Stimulated activated CD8-positive, alpha-beta memory T cell treated with anti-CD3 and anti-CD28 coated beads, Interleukin-12 subunit alpha, Interleukin-12 subunit beta, amount 100 ng/mL, for 4 hours (primary cell): ENCODE measurements at places on chromosomes 11 and 22.
A peak's percentile ranks its signal among the peaks of the same experiment; 100 is the strongest.

DNA sequence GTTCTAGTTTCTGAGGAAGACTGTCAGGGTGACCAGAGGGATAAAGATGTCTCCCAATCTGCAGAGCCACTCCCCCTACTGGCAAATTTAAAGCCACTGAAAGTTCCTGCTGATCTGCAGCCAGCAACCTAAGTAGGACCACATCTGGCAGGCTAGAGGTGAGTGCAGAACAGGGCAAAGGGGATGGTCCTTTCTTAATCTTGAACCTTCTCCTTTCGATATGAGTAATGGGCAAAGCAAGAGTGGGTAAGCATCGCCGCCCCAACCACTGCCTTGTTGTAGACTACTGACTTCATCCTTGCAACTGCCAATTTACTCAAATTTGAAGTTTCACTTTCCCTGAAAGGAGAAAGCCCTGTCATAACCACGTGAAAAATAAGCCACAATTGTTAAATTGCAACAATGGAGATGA lies 30.7 kb downstream of the SCUBE2 start:
- DNase-seq: no peak

DNA sequence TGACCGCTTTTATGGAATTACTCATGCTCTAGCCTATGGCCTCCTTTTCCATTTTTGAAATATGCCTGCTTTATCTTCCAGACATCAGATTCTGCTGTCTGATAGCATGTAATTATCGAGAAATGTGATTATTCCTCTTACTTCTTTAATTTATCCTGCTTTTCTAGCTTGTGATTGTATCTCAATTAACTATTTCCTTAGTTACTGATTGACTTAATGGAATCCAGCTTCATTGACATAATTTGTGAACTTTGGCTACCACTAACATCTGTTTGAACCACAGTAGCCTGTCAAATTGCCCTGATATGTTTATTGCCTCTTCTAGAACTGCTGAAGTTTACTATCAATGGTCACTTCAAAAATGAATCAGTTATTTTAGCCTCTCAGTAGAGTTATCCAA lies 25.5 kb upstream of the PDE3B start:
- no peak for DNase-seq

GRCh38 chr11:64539711-64540427 lies 51.2 kb upstream of the SLC22A12 start:
- DNase-seq: no peak

- no peak for DNase-seq
These were observed 57.6 kb upstream of the BLID start for GRCh38 chr11:122173587-122173986.

DNA sequence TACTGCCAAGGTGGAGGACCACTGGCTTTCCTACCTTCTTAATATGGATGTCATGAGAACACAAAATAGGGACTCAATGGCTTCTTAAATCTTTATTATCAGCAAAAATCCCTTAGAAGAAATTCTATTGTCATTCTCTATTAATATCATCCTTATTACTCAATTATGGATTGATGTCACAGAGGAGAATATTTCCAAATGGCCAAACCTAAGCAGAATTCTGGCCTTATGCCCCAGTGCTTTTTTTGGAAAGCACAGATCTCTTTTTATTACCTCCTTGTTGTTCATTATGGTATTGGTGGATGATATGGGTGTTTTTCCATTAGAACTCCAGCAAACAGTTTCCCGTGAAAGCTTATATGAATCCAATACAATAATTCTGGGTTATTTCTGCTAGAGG lies 9.9 kb downstream of the CRTAM start:
- DNase-seq: no peak

GRCh38 chr11:46249938-46250744 lies 27.3 kb upstream of the CREB3L1 start:
- DNase-seq: no peak

DNA sequence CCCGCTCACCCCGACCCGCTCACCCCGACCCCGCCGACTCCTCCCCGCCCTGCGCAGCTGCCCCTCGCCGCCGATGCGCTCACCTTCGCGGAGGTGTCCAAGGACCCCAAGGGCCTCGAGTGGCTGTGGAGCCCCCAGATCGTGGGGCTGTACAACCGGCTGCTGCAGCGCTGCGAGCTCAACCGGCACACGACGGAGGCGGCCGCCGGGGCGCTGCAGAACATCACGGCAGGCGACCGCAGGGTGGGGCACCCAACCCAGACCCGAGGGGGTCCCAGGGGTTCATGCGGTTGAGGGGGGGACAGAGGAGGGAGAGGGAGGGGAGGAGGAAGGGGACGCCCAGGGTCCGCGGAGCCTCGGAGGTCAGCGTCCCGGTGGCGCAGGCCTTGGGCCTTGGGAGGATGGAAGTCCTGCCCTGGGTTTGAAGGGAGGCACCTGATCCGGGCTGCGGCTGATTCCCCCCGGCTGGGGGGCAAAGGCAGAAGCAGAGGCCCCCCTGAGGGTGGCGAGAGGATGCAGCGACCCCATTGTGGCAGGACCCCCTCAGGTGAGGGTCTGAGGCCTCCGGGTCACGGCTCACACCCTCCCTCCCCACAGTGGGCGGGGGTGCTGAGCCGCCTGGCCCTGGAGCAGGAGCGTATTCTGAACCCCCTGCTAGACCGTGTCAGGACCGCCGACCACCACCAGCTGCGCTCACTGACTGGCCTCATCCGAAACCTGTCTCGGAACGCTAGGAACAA lies 9.2 kb downstream of the PKP3 start:
- DNase-seq: no peak

DNA sequence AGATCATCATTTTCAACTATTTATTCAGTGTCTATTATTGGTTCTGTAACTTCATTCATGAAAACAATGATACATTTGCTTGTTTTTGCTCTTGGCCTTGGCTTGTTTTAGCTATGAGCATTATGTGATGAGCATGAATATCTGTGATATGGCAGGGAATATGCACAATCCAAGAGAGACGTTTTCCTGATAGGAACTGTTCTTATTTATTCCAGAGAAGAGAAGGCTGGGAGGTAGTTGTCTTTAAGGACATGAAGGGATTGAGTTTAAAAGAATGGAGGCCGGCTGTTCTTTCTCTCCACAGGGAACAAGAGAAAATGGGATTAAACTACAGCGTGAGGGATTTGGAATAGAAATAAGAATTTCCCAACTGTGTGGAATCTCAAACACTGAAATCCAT lies 30.3 kb downstream of the BLID start:
- DNase-seq: no peak

DNA sequence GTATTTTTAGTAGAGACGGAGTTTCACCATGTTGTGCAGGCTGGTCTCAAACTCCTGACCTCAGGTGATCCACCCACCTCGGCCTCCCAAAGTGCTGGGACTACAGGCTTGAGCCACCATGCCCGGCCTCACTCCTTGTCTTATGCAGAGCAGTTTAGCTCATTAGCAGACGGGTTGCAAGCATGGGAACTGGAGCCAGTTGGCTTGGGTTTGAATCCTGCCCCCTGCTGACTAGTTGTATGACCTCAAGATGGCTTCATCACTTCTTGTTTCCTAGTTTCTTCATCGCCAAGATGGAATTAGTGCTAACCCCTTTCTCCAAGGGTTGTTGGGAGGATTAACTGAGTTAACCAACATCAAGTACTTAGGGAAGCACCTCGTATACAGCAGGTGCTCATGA lies 23.4 kb upstream of the RASD2 start:
- DNase-seq: no peak

DNA sequence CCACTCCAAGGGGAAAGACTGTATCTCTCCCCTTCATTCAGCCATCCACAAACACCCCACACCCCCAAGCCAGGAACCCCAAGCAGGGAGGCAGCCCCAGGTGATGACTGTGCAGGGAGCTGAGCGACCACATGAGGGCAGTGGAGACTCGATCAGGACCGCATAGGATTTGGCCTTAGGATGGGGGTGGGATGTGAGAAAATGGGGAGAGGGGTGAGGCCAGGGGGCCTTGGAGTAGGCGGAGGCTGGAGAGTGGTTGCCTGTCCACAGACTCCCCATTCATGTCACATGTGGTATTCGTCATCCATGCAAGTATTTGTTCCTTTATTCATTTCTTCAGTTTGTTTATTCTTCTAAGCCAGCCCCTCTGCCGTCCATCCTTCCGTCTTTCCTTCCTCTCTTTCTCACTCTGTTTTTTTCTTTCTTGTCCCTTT lies 2.7 kb upstream of the RHOD start:
- DNase-seq: no peak

GRCh38 chr11:13343931-13344717 lies 66.5 kb downstream of the BMAL1 start:
- DNase-seq: peak; percentile 26

DNA sequence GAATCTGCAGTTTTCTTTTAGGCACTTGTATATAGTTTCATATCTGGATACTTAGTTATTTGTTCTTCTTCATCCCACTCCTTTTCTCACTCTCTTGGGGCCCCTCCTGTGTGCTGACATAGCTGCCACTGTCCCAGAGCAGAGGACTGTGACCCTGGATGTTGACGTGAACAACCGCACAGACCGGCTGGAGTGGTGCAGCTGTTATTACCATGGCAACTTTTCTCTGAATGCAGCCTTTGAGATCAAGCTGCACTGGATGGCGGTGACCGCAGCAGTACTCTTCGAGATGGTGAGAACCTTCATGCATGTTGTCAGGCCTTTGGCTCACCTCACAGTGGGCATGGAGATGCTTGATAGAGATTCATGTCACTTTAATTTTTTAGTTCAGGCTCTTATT lies 50.9 kb upstream of the YWHAH start:
- no peak for DNase-seq

- DNase-seq: no peak
These were observed 3.8 kb downstream of the CBLIF start for GRCh38 chr11:59841514-59841913.

DNA sequence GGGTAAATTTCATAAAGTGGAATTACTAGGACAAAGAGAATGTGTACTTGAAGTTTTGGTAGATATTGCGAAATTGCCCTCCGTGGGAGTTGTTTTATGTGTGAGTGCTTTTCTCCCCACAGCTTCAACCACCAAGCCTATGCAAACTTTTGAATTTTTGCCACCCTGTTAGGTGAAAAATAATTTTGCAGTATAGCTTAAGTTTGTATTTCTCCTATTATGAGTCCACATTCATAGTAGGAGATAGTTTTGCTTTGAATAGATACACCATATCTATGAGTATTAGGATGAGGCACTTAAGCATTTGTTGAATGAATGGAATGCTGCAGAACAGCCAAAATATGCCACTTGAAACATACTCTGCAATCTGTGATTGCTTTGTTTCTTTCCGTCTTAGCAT lies 43.6 kb downstream of the UVRAG start:
- no peak for DNase-seq

- no peak for DNase-seq
These were observed 78.3 kb upstream of the MYO18B start for GRCh38 chr22:25663654-25664053.

- no peak for DNase-seq
These were observed 1496.5 kb downstream of the FAM181B start for GRCh38 chr11:81237139-81237538.

DNA sequence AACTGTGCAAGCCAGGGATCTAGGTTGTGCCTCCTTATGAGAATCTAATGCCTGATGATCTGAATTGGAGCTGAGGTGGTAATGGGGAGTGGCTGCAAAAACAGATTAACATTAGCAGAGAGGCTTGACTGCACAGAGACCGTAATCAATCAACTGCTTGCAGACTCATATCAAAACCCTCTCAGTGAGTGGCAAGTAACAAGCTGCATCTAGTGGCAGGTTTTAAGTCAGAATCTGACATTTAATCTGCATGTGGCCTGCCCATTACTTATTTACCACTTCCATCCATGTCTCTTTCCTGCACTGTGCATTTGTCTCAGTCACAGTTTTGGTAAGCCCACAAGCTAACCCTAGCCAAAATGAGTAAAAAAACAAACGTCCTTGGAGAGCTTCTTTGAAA lies 11.2 kb downstream of the C11orf58 start:
- no peak for DNase-seq

DNA sequence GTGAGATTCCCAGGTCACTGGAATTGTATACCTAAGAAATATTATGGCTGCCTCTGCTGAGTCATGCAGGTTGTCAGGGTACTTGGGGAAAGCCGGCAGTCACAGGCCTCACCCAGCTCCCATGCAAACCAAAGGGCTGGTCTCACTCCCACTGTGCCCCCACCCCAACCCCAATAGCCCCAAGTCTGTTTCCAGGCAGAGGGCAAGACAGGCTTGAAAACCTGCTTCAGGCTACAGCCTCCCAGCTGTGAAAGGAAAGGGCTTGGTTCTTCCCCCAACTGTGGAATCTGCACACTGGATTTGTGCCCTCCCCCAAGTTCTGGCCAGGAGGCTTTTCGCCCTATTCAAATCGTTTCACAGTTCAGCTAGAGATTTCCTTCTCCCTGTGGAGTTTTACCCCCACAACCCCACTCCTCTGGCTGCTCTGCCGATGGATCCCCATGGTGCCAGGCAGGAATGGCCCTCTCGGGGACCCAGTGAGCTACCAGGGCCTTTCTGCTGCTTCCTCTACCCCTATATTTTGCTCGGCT lies 37.0 kb upstream of the ABTB2 start:
- no peak for DNase-seq
